ENCODE measurements at places on chromosomes 4 and X.

GRCh38 chrX:19683358-19683757 lies 168.1 kb upstream of the MAP3K15 start:
- DNase-seq, result no peak

GRCh38 chr4:110483516-110483915 lies 7.6 kb downstream of the ENPEP start:
- DNase-seq, result no peak

DNA sequence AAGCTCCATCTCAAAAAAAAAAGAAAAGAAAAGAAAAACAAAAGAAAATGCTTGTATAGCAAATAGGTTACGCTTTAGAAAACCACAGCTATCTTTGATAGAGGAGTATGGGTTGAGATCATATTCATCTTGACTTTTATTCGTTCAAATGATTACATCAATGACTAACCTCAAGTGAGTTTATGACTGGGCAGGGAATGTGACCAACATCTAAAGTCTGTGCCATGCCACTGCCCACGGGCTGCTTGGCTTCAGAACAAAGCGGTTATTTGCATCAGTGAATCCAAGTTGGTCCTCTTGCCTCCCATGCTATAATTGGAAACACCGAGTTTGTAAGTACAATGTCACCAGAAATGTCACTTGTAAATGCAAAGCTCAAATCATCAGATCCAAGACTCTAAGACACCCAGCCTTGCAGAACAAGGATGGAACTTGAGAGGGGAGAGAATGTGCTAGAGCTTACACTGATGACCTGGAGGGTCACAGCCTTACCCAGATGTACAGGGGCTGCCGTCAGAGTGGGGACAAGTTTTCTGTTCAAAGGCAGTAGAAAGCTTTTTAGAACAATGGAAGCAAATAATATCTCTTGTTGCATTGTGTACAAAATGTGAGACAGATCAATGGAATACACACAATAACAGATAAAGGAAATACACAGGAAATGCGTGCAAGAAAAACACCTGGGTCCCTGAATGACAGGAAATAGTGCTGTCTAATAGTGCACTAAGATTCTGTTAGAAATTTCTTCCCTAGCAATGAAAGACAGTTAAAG lies 8.4 kb upstream of the OPN1LW start:
- no peak for DNase-seq

DNA sequence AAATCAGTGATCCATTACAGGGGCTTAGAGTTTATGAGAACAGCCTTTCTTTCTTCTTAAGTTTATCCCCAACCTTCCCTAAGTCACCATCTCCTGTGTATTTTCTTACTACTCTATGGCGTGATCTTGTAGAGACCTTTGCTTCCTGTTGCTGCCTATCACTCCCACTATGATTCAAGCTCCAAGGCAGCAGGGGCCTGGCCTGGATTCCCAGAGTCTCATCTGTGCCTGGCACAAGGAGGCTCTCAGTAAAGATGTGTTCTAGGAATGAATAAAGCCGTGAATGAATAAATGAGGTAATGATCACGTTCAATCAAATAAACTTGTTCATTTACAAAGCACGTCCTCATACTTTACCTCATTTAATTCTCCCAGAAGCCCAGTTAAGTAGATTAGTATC lies 45.4 kb downstream of the CC2D2A start:
- DNase-seq, result no peak

DNA sequence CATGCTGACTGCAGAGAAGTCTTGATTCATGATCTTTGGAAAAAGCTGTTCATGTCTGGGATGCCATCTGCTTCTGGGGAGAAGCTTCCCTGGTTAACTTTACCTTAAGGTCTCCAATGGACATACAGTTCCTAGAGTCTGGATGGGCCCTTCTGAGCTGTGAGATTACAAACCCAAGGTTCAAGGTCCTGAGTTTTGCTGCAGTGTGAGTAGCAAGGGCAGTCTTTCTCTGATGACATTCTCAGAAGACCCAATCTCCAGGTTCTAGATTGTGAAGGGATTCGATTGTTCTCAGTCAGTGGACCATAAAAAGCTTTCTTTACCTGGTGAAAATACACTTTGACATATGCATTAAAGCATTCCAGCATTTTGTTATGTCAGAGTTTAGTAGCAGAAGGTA lies 179.2 kb downstream of the AASDH start:
- DNase-seq, result no peak

DNA sequence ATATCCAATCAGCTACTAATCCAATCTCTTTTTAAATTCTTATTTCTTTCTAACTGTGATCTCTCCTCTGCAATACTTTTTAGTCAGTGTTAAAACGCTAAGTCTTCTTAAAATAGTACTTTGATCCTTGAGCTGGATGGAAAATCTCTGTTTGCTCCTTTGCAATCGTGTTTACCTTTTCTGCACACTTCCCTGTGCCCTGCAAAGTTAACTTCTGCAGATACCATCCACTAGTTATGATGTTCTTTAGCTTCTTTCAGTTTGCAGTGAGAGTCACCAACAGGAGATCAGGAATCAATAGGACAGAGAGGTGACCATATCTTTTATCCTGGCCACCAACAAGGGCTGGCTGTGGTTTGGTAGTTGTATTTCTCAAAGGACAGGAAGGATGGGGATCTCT lies 391.5 kb downstream of the GASK1B start:
- no peak for DNase-seq

GRCh38 chr4:89293299-89293698 lies 14.3 kb downstream of the GPRIN3 start:
- no peak for DNase-seq

- DNase-seq, result no peak
Measured at GRCh38 chrX:95950679-95951078, 734.0 kb upstream of the DIAPH2 start.

- DNase-seq, result no peak
Measured at GRCh38 chr4:107993969-107994368, 4.3 kb downstream of the HADH start.

GRCh38 chr4:138110815-138111214 lies 131.3 kb downstream of the SLC7A11 start:
- no peak for DNase-seq

GRCh38 chr4:103719105-103719829 lies 518 bp downstream of the TACR3 start:
- DNase-seq, result no peak

- DNase-seq, result no peak
Measured at GRCh38 chr4:183158062-183158461, 59.0 kb downstream of the WWC2 start.

- DNase-seq, result no peak
Measured at GRCh38 chr4:8819019-8819418, 52.6 kb downstream of the HMX1 start.

- no peak for DNase-seq
Measured at GRCh38 chr4:96315815-96316214, 475.9 kb downstream of the PDHA2 start.

DNA sequence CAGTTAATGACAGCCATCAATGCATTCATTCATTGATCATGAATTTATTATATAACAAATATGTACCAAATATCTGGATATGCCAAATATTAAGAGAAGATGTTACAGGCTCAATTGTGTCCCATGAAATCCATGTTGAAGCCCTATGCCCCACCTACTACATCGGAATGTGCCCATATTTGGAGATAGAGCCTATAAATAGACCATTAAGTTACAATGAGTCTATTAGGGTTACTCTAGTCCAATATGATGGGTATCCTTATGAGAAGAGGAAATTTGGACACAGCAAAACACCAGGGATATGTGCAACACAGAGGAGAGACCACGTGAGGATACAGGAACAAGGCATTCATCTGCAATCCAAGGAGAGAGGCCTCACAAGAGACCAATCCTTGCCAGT lies 634.5 kb downstream of the DMD start:
- DNase-seq, result no peak

DNA sequence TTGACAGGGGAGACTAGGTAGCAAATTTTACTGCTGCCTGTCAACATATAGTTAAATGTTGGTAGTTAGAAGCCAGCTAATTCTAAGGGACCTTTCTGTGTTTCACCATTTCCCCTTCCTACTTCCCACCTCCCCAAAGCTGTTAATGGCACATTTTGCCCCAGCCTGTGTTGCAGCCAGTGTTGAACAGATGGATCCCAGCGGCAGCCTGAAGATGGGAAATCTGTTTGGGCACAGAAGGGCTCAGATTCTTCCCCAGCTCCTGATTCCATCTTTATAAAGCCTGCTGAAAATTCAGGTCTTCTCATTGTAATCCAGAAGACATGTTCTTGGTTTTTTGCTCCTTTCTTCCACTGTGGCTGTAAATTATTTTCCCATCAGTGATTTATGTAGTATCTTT lies 89.0 kb downstream of the SPRY1 start:
- no peak for DNase-seq

Data from stimulated activated CD4-positive, alpha-beta T cell treated with anti-CD3 and anti-CD28 coated beads, Interleukin-12 subunit alpha, Interleukin-12 subunit beta, amount 100 ng/mL, for 24 hours (primary cell).